ENCODE measurements at places on chromosomes 4 and X. TPM values are rescaled to one million over a fixed set of nuclear protein-coding genes. Genes with fewer than 3 reads are reported as not detected.

DNA sequence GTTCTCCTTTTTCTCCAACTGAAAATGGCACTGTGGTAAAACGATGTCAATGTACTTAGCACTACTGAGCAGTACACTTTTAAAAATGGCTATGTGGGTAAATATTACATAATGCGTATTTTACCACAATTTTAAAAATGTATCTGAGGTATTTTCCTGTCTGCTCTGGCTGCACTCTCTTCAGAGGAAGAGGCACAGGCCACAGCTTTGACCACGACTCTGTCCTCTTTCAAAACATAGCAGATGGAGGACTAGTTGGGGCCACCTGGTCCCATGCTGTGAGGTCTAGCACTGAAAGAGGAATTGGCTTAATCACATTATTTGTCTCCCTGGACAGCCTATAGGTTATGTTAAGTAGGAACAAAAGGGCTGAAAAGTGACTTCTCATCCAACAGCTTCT, 5.2 kb downstream of the KCNE5 start:
- H3K36me3 ChIP-seq = no peaks in the 10 kb centered on the region
- H3K4me3 ChIP-seq = no peak overlapping the region
- no peak for DNase-seq
- no peaks in the 10 kb centered on the region for H3K27me3 ChIP-seq
- no peak overlapping the region for H3K27ac ChIP-seq
- H3K4me1 ChIP-seq = no peaks in the 10 kb centered on the region

DNA sequence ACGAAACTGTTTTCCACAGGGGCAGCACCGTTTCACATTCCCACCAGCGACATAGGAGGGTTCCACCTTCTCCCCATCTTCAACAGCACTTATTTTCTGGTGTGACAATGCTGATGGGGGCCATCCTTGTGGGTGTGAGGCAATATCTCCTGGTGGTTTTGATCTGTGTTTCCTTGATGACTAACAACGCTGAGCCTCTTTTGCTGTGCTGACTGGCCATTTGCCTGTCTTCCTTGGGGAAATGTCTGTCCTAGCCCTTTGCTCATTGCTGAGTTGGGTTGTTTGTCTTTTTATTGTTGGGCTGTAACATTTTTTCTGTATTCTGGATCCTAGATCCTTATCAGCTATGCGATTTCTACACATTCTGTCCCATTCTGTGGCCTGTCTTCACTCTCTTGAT, 33.7 kb downstream of the ATP2B3 start:
- no peaks in the 10 kb centered on the region for H3K27me3 ChIP-seq
- no peaks in the 10 kb centered on the region for H3K36me3 ChIP-seq
- H3K4me3 ChIP-seq = no peak overlapping the region
- DNase-seq = no peak

DNA sequence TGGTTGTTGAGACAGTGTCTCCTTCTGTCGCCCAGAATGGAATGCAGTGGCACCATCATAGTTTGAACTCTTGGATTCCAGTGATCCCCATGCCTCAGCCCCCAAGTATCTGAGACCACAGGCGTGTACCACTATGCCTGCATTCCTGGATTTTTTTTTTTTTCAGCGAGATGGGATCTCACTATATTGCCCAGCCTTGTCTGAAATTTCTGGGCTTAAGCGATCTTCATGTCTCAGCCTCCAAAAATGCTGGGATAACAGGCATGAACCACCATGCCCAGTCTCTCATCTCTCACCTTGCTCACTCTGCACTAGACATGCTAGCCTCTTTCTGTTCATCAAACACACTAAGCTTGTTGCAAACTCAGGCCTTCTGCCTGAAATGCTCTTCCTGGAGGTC, 104.1 kb downstream of the UBE2K start:
- H3K27ac ChIP-seq = no peak overlapping the region
- no peaks in the 10 kb centered on the region for H3K36me3 ChIP-seq
- H3K4me3 ChIP-seq = no peak overlapping the region
- no peaks in the 10 kb centered on the region for H3K27me3 ChIP-seq

GRCh38 chrX:37918168-37918567, 70.8 kb upstream of the DYNLT3 start:
- no peak overlapping the region for H3K27ac ChIP-seq
- H3K4me3 ChIP-seq = no peak overlapping the region
- no peaks in the 10 kb centered on the region for H3K36me3 ChIP-seq
- H3K4me1 ChIP-seq = no peaks in the 10 kb centered on the region

DNA sequence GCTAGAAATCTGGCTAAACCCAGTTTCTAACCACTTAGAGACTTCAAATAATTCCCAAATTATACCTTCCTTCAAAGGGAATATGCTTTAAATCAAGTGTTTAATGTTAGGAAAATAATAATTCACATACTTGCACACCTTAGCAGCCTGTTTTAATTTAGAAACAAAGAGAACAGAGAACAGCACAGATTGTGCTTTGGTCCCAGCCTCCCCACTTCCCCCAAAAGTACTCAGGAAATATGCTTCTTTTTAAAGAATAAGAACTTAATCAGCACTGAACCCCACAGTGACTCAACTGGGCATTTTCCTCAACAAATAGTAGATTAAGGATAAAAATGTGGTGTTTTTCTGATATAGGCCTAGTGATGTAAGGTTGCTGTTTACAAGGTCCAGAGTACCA, 295.8 kb downstream of the GBA3 start:
- no peaks in the 10 kb centered on the region for H3K27me3 ChIP-seq
- no peaks in the 10 kb centered on the region for H3K36me3 ChIP-seq
- H3K4me3 ChIP-seq = no peak overlapping the region
- no peaks in the 10 kb centered on the region for H3K4me1 ChIP-seq
- no peak for DNase-seq

DNA sequence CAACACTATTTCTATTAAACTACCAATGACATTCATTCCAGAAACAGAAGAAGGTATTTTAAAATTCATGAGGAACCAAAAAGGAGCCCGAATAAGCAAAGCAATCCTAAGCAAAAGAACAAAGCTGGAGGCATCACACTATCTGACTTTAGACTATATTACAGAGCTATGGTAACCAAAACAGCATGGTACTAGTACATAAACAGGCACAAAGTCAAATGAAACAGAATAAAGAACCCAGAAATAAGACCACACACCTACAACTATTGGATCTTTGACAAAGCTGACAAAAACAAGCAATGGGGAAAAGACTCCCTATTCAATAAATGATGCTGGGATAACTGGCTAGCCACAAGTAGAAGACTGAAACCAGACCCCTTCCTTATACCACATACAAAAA, 122.3 kb downstream of the ITIH6 start:
- H3K4me3 ChIP-seq = no peak overlapping the region
- DNase-seq = no peak
- no peak overlapping the region for H3K27ac ChIP-seq
- H3K4me1 ChIP-seq = no peaks in the 10 kb centered on the region
- peaks cover 2% of the 10 kb centered on the region for H3K36me3 ChIP-seq
- H3K27me3 ChIP-seq = peaks cover 2% of the 10 kb centered on the region

GRCh38 chr4:1599026-1599481, 85.1 kb downstream of the FAM53A start:
- H3K36me3 ChIP-seq = no peaks in the 10 kb centered on the region
- no peak overlapping the region for H3K27ac ChIP-seq

DNA sequence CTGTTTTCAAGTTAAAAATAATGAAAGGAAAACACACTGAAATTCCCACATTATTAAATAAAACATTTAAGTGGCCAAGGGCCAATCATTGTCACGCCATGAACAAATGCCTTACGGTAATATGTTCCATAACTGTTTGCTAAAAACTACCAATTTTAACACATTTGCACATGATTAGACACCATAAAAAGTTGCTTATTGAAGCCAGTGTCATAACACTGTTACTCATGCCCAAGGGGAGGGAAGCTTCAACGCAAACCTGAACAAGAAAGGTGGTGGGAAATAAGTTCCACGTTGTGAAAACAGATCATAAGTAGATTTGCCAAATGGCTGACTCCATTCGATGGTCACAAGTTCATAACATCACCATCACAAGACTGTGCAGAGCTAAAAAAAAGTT, 739.3 kb upstream of the FAM241A start:
- no peak overlapping the region for H3K4me3 ChIP-seq
- H3K27me3 ChIP-seq = no peaks in the 10 kb centered on the region
- no peak for DNase-seq
- H3K27ac ChIP-seq = no peak overlapping the region
- H3K4me1 ChIP-seq = no peaks in the 10 kb centered on the region
- H3K36me3 ChIP-seq = no peaks in the 10 kb centered on the region

DNA sequence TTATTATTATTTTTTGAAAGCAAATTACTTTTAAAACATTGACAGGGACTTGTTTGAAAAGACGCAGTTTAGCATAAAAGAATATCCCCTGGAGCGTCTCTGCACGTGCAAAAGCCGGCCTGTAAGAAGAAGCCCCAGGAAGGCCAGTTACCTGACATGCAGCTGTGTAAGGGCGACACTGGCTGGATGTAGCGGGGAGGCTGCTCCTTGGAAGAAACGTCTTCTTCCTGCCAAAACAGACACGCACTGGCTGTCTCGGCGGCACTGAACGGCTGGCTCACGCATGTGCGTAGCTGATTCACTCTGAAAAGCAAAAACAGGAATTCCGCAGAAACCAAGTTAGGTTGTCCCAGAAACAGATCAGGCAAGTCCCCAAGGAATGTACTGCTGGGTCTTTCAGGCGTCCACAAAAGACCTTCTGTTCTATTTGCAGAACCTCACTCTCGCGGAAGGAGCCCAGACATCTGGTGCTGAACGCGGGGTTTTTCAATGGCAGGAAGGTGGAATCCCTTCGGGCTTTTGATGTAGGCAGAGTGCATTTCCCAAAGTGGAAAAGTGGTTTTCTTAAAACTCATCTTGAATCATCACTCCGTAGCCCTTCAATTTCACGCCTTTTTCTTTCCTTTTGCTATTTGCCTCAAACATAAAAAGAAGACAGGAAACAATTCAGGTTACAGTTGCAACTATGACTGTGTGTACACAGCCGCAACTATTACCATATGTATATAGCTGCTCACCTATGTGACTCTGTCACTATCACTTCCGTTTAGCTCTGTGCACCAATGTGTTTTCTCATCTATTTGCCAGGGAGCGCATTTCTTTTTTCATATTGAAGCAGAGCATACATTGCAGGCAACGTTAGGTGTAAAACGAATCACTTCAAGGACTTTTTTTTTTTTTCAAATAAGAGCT, 38.1 kb upstream of the ARSH start:
- H3K36me3 ChIP-seq = no peaks in the 10 kb centered on the region
- H3K27ac ChIP-seq = no peak overlapping the region
- DNase-seq = peak; percentile 46
- peaks cover 5% of the 10 kb centered on the region for H3K4me1 ChIP-seq
- H3K4me3 ChIP-seq = peak overlapping the region; percentile 44

- H3K4me3 ChIP-seq = no peak overlapping the region
- DNase-seq = no peak
- H3K27me3 ChIP-seq = no peaks in the 10 kb centered on the region
- no peak overlapping the region for H3K27ac ChIP-seq
- peaks cover 39% of the 10 kb centered on the region for H3K4me1 ChIP-seq
- H3K36me3 ChIP-seq = no peaks in the 10 kb centered on the region
These were observed 5.4 kb downstream of the ZCCHC18 start for GRCh38 chrX:104117759-104118158.

TRIM2 gene
- total RNA-seq = 1.0 TPM

SH3D19 gene
- not detected for total RNA-seq

XAGE1A gene
- not detected for total RNA-seq

All from activated CD4-positive, alpha-beta T cell treated with anti-CD3 and anti-CD28 coated beads for 36 hours (primary cell).